NB4 (cell line): ENCODE measurements at places on chromosomes 5 and 9.
A peak's percentile ranks its signal among the peaks of the same experiment; 100 is the strongest.

DNA sequence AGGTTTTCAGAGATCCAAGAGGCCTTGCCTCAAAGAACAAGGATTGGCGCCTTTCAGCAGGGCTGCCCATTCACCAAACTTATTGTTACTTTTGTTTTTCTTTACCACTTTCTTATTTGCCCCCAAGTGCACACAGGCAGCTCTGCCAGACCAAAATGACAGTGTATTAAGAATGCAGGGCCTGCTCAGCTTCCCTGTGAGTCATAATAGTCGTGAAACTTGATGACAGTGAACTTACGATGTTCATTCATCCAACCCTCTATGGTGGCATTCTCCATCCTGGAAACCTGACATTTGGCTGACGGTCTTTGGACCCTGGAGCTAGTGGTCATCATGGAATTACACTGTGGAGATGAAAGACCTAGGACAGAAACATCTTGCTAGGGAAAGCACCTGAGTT is 44.3 kb downstream of the UBE2QL1 start:
- no peak for DNase-seq

GRCh38 chr5:52746539-52746938 is 41.2 kb upstream of the ITGA1 start:
- DNase-seq = no peak

DNA sequence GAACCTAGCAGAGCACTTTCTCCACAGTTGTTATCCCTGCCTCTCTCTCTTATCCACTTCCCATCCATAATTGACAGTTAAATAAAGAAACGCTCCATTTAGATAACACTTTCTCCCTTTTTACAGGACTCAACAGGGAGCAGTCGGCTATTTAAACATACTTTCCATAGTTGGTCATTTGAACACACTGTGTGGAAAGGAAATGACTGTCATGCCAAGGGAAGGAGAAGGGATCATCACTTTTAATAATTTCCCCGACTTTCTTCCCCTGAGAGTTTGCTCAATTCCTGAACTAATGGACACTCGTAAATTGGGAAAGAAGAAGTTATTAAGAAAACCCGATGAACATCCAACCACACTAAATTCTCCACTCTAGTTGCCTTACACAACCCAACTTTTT is 400.8 kb upstream of the PTGER4 start:
- DNase-seq = no peak

DNA sequence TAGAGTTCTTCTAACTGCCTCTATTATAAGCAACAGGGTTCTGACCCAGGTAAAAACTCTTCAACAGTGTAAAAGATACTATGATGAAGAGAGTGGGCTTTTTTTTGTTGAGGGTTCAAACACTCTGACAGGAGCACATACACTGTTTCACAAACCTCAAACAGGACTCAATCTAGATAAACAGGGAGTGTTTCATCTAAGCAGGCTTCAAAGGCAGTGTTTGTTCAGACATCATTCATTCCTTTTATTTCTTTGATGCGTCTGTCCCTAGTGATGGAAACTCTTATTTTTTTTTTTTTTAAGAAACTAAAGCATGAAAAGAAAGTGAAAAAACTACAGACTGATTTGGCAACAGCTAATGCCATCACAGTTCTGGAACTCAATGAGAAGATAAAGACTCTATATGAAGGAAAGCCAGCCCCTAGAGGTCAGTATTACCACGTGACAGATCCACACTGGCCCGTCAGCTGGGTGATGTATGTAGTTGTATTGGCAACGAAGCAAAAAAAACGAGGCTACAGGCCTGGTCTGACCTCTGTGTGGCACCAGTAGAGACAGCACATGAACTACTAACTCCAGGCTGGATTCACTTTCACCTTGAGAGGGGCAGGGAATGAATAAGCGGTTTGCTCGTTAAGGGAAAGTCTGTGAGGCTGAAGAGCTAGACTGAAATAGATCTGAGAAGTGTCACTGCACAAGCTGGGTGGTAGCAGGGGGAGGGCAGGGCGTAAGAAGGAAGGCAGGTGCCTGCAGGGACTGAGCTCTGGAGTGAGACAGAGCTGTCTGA is 172.2 kb downstream of the CCDC192 start:
- DNase-seq = peak; percentile 67

DNA sequence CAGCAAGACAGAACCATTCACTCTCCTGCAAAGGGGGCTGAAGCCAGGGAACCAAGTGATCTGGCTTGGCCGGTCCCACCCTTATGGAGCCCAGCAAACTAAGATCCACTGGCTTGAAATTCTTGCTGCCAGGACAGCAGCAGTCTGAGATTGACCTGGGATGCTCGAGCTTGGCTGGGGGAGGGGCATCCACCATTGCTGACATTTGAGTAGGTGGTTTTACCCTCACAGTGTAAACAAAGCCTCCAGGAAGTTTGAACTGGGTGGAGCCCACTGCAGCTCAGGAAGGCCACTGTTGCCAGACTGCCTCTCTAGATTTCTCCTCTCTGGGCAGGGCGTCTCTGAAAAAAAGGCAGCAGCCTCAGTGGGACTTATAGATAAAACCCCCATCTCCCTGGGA is 60.5 kb downstream of the TNFSF8 start:
- no peak for DNase-seq

DNA sequence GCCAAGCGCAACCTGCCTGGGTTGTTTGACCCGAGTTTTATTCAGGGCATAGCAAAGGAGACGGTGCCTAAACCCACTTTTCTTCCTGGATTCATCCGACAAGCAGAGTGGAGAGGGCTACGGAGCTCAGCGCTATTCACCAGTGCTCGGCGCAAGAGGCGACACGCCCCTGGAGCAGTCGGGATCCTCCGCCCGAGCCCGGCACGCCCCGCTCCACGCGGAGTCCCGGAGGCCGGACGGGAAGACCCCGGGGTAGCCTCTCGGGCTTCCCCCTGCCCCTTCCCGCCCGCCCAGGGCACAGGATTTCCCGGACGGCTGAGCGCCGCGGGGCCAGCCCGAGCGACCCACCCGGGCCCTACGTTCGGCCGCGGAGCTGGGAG is 427 bp downstream of the SERINC5 start:
- peak; percentile 68 for DNase-seq

GRCh38 chr5:1341863-1342262 is 3.0 kb downstream of the CLPTM1L start:
- DNase-seq = no peak
